ENCODE measurements at places on chromosomes 1 and 21. TPM values are rescaled to one million over a fixed set of nuclear protein-coding genes. Genes with fewer than 3 reads are reported as not detected.

The SPATA45 gene
- 0.86 TPM for total RNA-seq

The IFNAR1 gene
- total RNA-seq, result 9.3 TPM

DNA sequence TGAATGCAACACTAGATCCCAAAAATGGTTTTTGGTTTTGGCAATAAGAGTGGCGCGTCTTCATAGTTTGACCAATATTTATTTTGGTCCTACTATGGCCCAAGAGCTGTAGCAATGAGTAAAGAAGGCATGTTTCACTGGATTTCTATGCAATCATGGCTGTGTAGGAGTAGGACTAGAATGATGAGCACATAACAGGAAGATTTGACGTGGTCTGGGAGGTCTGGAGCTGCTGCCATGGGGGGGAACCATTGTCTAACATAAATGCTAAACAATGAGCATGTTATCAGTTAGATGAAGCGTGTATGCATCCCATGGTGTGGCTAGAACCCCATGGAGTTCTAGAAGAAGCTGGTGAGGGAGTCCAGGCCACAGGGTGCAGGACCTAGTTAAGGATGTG lies 38.3 kb downstream of the OLIG1 start:
- H3K27ac ChIP-seq, result no peak overlapping the region
- no peaks in the 10 kb centered on the region for H3K4me1 ChIP-seq
- peaks cover 6% of the 10 kb centered on the region for H3K27me3 ChIP-seq

DNA sequence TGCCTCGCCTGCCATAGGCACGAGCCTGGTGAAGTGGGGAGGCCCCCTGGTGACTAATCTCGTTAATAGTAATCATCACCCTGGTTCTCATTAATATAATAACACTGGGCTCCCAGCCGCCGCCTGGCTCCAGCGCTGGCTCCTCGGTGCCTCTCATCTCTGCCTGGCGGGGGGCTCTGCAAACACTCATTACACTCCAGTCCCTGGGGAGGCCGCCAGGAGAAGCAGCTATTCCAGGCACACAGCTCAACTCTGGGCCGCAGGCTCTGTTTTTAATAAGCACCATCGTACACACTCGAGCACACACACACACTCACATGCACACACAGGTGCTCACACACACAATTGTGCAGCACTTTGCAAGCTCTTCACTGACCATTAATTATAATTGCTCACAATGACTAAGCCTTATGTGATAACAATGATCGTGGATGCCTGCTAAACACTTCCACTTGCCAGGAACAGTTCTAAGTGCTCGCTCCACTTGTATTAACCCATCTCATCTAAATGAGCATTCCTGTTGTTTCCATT lies 52.2 kb downstream of the SDC3 start:
- no peak overlapping the region for H3K4me3 ChIP-seq
- H3K27ac ChIP-seq, result no peak overlapping the region
- H3K4me1 ChIP-seq, result peaks cover 15% of the 10 kb centered on the region

DNA sequence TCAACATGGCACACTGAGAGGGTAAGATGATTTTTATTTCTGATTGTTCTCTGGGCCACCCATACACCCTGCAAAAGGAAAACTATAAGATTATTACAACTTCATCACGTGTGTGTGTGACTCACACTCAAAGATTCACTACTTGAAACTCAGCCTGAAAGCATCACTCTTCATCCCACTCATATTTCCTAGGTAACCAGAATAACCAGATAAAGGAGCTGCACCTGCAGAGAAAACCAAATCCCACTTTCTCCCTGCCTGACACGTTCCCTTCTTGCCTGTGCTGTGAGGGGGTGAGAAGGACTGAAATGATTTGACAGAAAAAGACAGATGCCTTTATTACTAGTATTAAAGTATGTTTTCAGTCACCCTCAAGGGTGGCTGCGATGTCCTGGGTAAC lies 131.6 kb downstream of the TGFBR3 start:
- no peak overlapping the region for H3K27ac ChIP-seq
- peaks cover 78% of the 10 kb centered on the region for H3K36me3 ChIP-seq
- H3K27me3 ChIP-seq, result no peaks in the 10 kb centered on the region
- no peak for DNase-seq
- no peak overlapping the region for H3K4me3 ChIP-seq
- H3K4me1 ChIP-seq, result peaks cover 45% of the 10 kb centered on the region

All from HepG2 (cell line).